ENCODE measurements at places on chromosomes 1 and 21. TPM values are rescaled to one million over a fixed set of nuclear protein-coding genes. Genes with fewer than 3 reads are reported as not detected.

DNA sequence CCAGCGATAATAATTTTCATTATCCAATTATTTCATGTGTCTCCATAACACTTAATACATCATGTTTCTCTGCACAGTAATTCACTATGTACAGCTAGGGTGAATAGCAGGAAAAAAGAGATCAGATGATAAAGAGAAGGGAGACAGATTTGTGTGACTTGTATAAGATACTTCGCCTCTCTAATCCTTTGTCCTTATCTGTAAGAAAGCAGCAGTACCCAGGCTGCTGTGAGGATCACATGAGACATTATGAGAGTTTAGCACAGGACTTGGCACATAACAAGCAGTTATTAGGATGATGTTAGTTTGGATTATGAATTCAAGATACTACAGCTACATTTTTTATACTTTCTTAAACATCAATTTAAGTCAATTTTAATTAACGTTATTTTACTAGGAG is 6.3 kb downstream of the ERG start:
- no peak for DNase-seq

DNA sequence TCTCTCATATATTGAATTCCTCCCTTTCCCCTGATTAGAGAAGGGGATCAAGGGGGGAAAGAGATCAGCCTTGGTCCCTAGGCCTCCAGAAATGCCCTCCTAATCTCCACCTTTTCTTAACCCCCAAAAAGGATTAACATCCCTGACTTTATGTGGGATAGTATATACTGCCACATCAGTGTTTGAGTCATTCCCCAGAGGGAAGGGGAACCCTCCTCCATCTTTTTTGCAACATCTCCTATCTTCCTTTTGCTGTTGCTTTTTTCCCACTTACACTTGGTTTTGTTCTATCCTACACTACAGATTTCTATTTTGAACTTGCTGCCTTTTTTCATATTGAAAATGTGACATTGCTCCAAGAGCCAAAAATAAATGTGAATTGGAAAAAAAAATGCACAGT is 65.4 kb upstream of the PODN start:
- no peak for DNase-seq

GRCh38 chr1:8402109-8402710 is 84.3 kb downstream of the SLC45A1 start:
- no peak for DNase-seq

- no peak for DNase-seq
These were observed 15.8 kb upstream of the RGS13 start for GRCh38 chr1:192620071-192620635.

DNA sequence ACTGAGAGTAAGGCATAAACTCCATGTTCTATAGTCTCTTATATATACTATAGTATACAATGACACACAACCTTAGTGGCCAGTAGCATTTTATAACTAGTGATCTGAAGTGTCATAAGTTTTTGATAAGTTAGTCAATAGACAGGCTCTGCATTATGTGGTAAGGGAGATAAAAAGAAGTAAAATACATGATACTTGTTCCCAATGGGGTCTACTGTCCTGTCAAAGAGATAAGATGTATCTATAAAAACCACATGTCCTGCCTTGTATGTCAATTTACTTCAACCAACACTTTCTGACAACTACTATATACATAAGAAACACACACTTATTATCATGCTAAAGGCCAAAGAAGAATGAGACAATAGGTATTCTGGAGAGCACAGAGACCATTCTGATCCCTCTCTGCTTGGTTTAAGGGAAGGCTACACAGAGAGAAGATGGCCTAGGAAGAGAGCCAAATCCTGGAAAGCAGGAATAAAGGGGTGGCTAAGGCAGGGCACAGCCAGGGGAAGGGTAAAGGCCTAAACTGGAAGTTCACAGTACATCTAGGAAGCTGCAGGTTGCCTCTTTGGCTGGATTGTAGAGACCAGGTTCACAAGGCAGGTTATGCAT is 91.4 kb downstream of the LYST start:
- no peak for DNase-seq

DNA sequence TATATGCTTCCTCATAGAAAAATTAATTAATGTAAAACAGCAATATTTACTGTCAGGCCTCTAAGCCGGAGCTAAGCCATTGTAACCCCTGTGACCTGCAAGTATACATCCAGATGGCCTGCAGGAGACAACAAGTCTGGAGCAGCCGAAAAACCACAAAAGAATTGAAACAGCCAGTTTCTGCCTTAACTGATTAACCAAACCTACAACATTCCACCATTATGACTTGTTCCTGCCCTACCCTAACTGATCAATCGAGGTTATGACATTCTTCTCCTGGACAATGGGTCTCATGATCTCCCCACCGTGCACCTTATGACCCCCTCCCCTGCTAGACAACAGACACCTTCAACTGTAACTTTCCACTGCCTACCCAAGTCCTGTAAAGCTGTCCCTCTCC is 205.8 kb upstream of the DUSP10 start:
- DNase-seq, result no peak

GRCh38 chr1:239056940-239057339 is 329.4 kb upstream of the CHRM3 start:
- no peak for DNase-seq

DNA sequence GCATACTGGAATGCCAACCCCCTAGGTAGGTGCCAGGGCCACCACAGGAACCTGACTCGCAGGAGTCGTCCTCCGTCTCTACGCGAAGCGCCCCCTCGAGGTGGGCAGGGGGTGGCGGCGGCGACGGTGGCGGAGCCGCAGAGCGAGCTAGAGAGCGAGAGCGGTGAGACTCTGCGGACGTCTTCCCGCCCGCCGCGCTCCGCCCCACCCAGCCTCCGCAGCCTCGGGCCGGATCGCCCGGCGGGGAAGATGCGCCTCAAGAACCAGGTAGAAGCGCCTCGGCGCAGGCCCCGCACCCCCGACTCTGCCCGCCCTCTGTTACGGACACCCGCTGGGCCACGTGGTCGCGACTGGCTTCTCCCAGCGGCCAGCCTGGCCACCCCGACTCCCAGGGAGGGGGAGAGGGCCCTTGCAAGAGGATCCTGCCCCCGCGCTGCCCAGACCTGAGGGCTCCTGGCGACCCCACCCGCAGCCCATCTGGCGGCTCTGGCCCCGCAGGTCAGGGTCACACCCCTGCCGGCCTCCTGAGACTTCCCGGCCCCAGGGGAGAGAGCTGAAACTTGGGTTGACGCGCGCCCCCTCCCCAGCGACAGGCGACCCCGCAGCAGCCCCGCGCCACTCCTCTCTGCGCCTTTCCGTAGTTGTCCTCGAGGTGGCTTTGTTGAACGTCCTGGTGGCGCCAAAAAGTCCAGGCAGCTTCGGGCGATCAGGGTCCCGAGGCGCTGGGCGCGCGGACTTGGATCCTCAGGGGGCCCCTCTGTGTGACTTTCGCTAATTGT is 24.4 kb upstream of the AGBL4 start:
- peak; percentile 49 for DNase-seq

The LORICRIN gene
- not detected for total RNA-seq

- no peak for DNase-seq
These were observed 38.5 kb upstream of the SLC19A1 start for GRCh38 chr21:45580576-45581321.

DNA sequence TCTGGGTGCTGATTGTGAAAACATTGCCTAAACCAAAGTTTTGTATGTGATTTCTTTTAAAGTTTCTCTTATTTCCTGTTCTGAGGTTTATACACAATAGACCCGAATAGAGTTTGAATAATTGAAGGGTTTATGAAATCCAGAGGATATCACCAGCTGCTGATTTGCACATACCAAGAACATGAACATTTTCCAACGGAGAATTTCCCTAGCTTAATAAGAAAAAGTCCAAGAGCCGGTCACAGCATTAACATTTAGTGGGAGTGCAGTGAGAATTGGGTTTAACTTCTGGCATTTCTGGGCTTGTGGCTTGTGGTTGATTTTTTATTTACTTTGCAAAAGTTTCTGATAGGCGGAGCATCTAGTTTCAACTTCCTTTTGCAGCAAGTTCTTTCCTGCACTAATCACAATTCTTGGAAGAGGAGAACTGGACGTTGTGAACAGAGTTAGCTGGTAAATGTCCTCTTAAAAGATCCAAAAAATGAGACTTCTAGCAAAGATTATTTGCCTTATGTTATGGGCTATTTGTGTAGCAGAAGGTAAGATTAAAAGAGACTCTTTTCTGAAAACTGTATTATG is at the start of gene CFH:
Gene CFH (plus strand): TSS at position 407 of the 579 bp plus-strand sequence. CDS start 75 bp downstream, at position 482.
- DNase-seq, result no peak

GRCh38 chr1:109368464-109368863 is 29.3 kb downstream of the SORT1 start:
- no peak for DNase-seq

The FAM167B gene
- 0.72 TPM for total RNA-seq

The APP gene
- total RNA-seq, result 71.1 TPM

- peak; percentile 71 for DNase-seq
These were observed 24.8 kb upstream of the ALDH4A1 start for GRCh38 chr1:18927082-18927653.

GRCh38 chr1:34696230-34696629 is 58.6 kb upstream of the GJB5 start:
- DNase-seq, result no peak

DNA sequence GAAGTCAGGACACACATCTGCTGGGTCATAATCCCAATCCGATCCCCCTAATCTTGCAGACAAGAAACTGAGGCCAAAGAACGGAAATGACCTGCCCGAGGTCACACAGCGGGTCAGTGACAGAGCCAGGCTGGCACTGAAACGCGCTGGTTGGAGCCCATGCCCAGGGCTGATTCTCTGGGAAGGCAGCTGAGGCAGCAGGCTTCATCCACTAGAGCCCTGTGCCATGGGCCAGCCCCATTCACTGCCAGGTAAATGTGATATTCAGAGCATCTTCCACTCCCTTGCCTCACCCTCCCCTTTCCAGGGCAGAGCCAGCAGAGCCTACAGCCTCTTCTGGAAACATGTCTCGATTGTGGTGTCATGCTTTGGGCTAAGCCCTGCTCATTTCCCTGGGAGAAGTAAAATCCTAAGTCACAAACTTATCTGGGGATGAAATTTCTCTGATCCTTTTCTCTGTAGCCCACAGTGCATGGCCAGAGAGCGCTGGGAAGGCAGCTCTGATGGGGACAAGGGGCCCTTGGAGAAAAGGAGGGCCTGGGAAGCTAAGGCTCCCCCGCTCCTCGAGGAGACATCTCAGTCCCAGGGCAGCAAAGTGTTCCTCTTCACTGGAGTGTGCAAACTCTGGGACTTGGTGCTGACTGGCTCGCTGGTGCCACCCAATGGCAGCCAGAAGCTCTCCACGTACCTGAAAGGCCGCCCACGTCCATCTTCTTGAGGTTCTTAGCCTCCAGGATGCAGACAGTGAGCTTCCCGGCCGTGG is 110.4 kb downstream of the SYT2 start:
- peak; percentile 73 for DNase-seq

The CTH gene
- 25.3 TPM for total RNA-seq

- DNase-seq, result peak; percentile 38
These were observed 52.7 kb upstream of the ATP5PO start for GRCh38 chr21:33968080-33968994.

DNA sequence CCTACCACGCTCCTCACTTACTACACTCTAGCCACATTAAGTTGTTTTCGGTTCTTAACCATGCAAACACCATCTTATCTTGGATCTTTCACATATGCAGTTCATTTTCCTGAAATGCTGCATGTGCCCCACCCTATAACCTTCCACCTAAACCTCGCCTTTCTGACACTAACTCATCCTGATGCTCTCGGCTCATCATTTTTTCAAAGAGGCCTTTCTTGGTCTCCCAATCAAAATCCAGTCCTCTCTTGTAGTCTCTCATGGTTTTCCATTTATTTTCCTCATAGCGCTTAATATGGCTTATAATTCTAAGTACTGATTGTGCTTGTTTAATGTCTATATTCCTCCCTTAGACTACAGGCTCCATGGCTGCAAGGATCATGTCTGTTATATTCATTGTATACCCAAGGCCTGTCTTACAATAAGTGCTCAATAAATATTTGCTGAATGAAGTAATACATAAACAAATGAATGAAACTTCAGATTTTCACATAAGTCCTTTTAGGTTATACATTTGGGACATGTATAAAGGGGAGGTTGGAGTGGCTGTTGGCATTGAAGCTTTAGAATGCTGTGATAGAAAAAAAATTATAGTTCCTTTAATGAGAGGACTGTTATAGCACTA is 79.2 kb upstream of the CDC42BPA start:
- no peak for DNase-seq

The ATXN7L2 gene
- total RNA-seq, result 11.7 TPM

DNA sequence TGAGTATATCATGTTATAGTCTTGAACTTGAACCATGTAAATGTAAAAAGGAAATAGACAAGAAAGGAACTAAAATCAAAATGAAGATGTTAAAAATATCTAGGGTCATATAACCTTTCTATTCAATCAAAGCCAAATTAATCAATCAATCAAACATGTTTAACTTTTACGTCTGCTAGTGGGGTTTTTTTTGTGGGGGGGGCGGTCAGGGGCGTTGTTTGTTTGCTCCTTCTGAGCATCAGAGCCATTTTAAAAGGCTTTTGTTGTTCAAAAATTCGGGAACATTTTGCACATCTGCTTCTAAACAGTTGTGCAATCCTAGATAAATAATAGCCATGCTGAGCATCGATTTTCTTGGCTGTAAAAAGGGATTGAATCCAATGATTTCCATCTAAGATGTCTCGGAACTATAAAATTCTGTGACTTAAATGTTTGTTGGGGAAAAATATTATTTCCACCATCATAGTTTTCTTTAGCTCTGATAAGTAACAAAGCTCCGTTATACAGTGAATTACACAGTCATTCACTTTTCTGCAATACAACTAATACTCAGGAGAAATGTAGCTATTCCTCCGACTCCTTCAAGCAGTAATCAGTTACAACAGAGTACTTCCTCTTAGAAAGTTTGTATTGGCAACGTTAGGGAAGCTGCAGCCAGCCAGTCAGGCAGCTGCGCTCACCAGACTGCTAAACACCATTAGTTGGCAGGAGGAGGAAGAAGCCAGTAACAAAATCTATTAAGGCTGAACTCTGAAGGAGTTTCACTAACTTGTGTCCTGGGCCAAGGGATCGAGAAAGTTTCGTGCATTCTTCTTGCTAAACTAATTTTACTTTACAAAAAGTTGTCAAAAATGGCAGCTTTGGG is 2.2 kb downstream of the SPATA6 start:
- DNase-seq, result no peak

DNA sequence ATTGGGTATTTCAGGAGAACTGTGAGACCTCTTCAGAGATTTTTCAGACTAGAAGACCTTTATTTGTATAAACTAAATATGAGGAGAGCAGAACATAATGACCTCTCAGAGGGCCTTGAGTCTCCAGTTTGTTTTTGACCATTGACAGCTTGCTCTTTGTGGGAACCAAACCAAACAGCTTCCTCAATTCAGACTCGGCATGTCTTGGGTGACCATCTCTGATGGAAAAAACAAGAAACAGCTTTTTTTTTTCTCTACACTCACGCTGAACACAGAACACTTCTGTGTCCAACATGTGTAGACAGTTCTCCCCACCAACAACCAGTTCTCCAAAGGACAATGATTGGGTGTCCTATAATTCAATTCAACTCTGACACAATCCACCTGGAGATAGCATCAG is 11.5 kb downstream of the ATP1A4 start:
- DNase-seq, result no peak

The CYP4Z1 gene
- total RNA-seq, result not detected

- DNase-seq, result no peak
These were observed 11.3 kb downstream of the MFAP2 start for GRCh38 chr1:16969057-16969611.

GRCh38 chr1:172867216-172867818 is 183.4 kb downstream of the TNFSF18 start:
- peak; percentile 16 for DNase-seq

- peak; percentile 79 for DNase-seq
These were observed 54.7 kb upstream of the ABCG1 start for GRCh38 chr21:42164064-42164789.

- DNase-seq, result no peak
These were observed 61.2 kb upstream of the PRDX6 start for GRCh38 chr1:173415905-173416450.

The TSPAN1 gene
- total RNA-seq, result not detected

The FCGR1A gene
- not detected for total RNA-seq
